Right lung (tissue), 10 donors: ENCODE measurements at places on chromosomes 11 and 22. TPM values are rescaled to one million over a fixed set of nuclear protein-coding genes. Genes with fewer than 3 reads are reported as not detected.

GRCh38 chr11:67126986-67127385, 7.9 kb downstream of the KDM2A start:
- no peak for DNase-seq

GRCh38 chr22:38566726-38567504, 3.1 kb downstream of the DMC1 start:
- no peak for DNase-seq

DNA sequence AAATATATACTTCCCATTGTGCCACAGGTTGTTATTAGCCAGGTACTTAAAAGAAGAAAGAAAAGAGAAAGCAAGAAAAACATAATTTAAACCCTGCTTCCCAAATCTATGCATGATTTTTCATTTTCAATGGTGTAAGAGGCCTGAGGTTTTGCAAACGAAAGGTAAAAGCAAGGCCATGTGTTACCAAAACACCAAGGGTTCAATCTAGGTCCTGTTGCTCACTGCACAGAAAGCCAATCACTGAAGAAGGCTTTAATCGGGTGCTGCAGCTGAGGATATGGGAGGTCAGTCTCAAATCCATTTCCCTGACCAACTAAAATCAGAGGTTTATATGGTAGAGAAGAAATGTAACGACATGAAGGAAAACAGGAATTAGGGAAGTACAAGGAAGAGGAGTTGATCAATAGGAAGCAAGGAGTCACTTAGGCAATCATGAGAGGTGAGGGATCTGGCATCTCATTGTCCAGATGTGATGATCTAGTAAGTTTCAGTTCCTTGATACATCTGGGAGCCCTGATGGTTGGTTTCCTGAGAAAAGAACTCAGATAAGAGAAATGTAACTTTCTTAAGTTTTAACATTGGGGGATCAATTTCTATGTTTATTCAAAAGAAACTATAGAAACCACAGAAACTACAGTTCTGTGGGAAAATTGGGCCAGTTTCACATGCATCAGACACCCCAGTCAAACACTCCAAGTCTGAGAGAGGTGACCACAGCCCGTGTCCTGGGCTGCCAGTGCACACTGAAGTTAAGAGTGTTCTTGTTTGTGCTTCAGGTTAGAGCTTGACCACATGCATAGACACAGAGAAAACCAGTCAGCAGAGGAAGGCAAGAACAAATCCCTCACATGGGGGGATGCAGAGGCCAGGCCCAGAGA, 18.1 kb upstream of the DKK3 start:
- DNase-seq = no peak

- DNase-seq = no peak
Measured at GRCh38 chr11:256952-257737, 20.4 kb downstream of the PSMD13 start.

DNA sequence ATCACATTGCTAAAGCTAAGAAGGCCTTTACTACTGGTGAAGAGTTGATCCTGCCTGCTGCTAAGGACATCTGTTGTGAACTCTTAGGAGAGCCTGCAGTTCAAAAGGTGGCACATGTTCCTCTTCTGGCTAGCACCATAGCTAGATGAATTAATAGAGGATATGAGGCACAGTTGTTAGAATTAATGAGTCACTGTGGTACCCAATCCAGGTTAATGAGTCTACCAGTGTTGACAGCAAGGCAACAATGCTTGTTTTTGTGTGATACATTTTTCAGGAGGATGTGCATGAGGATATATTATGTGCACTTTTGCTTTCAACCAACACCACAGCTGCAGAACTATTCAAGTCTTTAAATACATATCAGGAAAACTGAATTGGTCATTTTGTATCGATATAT, 12.0 kb downstream of the C11orf58 start:
- no peak for DNase-seq

GRCh38 chr11:18706330-18707243, 8.0 kb downstream of the TMEM86A start:
- peak; percentile 72 for DNase-seq

The CTSW gene
- polyA plus RNA-seq = 6.2 TPM
